ENCODE measurements at places on chromosomes 12 and 14.

DNA sequence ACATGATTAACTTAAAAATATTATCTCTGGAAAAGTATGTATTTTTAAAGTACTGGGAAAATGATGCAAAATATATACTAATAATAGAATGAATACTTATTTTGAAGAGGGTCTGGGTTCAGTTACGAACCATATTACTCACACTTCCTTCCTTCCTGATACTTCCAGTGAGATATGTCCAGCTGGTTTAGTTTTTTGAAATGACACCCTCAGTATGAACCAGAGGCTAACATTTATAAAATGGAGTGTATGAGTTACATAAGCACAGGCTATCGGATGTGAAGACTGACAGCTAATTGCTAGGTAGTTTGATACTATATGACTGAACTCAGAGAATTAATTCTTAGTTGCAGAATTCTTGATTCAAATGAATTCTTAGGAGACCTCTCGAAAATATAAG lies 122.9 kb downstream of the OTOGL start:
- no peak for DNase-seq

DNA sequence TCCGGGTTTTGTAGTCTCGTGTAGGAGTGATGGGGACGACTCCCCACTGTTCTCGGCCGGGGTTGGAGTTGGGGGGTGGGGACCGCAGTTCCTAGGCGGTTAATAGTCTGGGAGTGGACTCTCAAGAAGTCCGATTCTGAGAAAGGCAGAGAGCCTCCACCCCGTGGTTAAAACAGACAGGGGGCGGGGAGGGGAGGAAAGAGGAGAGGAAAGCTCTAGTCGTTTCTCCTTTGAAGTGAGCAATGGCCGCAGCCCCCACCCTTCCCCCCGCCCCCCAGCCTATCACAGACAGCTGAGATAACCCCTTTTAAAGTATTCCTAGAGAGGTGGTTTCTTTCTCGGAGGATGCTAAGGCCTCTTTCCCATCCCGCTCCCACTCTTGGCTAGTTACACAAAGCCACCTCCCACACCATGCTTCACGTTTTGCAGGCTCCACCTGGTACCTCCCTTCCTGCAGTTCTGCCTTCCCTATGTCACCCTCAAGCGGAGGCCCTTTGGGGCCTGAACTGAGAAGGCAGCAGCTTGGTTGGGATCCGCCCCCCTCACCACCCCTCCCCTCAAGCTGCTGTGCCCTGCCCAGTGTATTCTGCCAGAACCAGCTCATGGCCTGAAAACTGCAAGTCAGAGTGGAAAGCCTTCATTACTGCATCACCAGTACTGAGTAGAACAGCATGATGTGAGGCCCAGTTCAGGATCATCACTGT lies 853 bp downstream of the USP5 start:
- DNase-seq: no peak

DNA sequence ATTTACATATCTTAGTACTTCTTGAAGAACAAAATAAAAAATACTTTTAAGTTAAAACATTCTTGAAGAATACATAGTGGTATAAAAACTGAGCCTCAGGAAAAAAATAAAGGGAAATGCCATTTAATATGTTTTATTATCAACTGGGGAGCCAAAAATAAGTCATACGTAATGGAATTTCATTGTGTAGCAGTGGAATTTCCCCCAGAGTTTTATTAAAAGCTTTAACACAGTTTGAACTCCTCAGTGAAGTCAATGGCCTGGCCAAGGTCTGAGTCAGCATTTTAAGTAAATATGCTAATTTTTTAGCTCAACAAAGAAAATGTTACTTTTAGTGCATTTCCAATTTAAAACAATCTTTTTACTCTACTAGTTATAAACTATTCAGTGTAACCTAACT lies 350.1 kb upstream of the ATP2B1 start:
- DNase-seq: no peak

DNA sequence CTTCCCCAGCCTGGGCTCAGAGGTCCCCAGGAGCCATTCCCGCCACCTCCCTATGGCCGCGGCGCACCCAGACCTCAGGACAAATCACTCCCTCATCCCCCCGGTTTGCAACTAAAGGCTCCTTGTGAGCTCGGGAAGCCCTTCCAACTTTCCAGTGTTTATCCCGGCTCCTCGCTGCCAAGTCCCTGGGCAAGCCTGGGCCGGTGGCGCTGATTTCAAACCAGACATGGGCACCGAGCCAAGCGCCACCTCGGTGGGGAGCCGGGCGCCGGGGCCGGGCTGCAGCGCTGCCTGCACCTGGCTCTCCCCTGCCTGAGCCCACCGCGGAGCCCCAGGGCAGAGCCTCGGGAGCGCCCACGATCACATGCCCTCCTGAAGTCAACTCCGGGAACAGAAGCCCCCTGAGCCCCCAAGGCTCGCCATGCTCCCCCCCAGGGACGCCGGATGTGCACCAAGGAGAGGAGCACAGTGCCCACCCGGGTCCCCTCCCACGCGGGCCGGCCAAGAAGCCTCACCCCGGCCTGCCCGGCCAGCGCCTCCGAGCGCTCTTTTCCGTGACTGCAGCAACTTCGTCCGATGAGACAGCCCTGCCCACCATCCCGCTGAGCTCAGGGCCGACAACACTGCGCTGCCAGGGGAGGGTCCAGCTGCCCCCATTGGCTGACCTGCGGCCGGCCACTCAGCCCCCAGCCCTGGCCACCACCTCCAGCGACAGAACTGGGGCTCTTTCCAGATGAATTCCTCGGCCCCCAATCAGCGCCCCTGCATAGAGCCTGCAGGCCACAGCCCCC lies 50.0 kb downstream of the NCOR2 start:
- DNase-seq: peak; percentile 69

- DNase-seq: no peak
These were observed 621.3 kb upstream of the TBX3 start for GRCh38 chr12:115305275-115305674.

- DNase-seq: no peak
These were observed 95.1 kb downstream of the TTC8 start for GRCh38 chr14:88919502-88919901.

DNA sequence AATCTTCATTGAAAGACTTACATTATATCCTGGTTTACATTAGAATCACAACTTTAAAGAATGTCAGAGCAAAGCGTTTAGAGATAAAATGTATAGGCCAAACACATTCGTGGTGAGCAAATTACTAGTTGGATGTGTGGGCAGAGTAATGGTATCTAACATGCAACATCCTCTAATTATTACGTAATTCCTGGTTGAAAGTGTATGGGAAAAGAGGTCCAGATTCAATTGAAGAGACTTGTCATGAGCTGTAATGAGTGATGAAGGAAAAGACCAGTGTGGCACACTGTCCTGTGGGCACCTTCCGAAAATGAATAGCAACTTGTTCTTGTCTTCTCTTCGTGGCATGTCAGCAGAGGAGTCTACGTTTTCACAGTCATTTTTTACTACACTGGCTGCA lies 192.8 kb downstream of the LRIG3 start:
- no peak for DNase-seq

- no peak for DNase-seq
These were observed 158.5 kb upstream of the FOXN3 start for GRCh38 chr14:89575386-89576061.
